ENCODE measurements at places on chromosomes 11 and 22. TPM values are rescaled to one million over a fixed set of nuclear protein-coding genes. Genes with fewer than 3 reads are reported as not detected.
A peak's percentile ranks its signal among the peaks of the same experiment; 100 is the strongest.

DNA sequence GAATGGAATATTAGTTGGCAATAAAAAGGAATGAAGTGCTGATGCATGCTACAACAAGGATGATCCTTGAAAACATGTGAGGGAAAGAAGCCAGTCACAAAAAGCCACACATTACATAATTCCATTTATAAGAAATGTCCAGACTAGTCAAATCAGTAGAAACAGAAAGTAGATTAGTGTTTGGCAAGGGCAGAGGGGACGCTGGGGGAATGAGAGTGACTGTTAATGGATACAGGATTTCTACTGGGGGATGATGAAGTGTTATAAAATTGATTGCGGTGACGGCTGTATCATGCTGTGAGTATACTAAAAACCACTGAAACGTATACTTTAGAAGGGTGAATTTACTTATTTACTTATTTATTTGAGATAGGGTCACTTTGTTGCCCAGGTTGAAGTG lies 57.9 kb downstream of the C11orf58 start:
- no peak for DNase-seq

- no peak for DNase-seq
Measured at GRCh38 chr11:62393061-62393611, 25.7 kb upstream of the SCGB1A1 start.

- DNase-seq, result no peak
Measured at GRCh38 chr11:68870470-68870869, 28.8 kb upstream of the CPT1A start.

DNA sequence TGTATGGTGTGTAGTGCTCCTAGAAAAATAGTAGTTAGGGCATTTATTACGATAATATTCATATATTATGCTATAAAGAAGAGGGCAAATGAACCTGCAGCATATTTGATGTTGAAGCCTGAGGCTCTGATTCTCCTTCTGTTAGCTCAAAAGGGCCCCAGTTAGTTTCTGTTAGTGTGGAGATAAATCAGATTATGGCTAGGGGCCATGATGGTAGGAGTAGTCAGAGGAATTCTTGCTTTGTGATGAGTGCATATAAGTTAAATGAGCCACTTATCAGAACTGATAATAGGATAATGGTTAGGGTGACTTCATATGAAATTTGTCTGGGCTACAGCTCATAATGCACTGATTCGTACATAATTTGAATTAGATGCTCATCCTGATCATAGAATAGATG lies 298.4 kb downstream of the DYNC2H1 start:
- no peak for DNase-seq

TTC28 gene
- 14.8 TPM for total RNA-seq

CTSF gene
- 5.1 TPM for total RNA-seq

DNA sequence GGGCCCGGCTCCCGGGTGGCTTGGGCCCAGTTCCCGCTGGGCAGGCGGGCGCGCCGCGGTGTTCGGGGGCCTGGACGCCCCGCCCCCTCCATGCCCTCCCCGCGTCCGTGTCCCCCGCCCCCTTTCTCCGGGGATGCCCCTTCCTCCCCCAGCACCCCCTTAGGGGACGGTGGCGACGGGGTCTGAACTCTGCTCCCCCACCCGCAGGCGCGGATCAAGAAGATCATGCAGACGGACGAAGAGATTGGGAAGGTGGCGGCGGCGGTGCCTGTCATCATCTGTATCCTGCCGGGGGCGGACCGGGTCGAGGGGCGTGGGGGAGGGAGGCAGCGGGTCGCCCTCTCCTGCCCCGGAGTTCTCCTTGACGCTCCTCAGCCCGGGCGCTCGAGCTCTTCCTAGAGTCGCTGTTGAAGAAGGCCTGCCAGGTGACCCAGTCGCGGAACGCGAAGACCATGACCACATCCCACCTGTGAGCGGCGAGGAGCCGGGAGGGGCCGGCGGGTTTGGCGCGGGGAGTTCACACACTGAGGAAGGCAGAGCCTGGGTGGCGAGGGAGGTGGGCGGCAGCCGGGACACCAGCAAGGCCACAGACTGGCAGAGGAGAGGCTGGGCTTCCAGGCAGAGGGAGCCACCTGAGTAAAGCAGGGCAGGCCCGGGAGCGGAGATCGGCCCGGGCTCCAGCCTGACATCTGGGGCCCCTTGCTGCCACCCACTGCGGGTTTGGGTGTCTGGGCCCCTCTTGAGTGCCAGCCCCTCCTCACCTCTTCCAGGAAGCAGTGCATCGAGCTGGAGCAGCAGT lies 546 bp downstream of the DRAP1 start:
- peak; percentile 91 for DNase-seq

- no peak for DNase-seq
Measured at GRCh38 chr22:42972649-42973535, 42.1 kb downstream of the PACSIN2 start.

- no peak for DNase-seq
Measured at GRCh38 chr11:19876750-19877149, 164.1 kb downstream of the NAV2 start.

DNA sequence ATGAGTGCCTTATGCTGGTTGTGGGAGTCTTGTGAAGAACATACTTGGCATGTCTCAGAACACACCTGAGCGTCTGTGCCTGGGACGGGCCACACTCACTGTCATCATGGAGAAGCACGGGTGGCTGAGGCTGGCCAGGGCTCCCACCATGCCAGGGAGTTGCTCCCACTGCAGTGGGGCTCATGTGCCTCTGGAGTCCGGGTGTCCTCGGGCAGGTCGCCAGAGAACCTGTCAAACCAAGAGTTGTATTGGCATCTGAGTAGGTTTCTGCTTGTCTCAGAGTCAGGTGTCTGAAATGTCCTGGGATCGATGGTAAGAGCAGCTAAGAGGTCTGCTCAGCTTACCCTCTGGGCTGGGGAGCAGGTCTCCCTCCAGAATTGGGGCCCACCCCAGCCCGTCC lies 92.1 kb downstream of the BCR start:
- no peak for DNase-seq

RFPL3 gene
- total RNA-seq, result not detected

DNA sequence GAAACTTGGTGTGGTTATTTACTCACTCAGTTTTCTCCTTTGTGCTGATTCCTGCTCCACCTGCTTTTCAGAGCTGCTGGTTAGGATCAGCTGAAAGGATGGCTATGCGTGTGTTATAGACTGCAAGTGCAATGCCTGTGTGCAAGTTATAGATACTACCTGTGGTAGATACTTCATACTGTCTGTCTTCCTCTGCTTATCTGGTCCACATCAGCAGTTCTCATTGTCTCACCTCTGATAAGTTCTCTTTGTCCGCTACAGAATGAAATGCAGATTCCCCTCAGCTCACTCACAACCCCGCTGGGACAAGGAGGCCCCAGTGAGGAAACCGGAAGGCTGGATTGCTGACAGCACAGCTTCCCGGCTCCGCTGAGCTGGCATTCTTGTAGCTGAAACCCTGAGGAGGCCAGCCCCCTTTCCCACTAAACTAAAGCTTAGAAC lies 37.5 kb upstream of the LYVE1 start:
- peak; percentile 73 for DNase-seq

DNA sequence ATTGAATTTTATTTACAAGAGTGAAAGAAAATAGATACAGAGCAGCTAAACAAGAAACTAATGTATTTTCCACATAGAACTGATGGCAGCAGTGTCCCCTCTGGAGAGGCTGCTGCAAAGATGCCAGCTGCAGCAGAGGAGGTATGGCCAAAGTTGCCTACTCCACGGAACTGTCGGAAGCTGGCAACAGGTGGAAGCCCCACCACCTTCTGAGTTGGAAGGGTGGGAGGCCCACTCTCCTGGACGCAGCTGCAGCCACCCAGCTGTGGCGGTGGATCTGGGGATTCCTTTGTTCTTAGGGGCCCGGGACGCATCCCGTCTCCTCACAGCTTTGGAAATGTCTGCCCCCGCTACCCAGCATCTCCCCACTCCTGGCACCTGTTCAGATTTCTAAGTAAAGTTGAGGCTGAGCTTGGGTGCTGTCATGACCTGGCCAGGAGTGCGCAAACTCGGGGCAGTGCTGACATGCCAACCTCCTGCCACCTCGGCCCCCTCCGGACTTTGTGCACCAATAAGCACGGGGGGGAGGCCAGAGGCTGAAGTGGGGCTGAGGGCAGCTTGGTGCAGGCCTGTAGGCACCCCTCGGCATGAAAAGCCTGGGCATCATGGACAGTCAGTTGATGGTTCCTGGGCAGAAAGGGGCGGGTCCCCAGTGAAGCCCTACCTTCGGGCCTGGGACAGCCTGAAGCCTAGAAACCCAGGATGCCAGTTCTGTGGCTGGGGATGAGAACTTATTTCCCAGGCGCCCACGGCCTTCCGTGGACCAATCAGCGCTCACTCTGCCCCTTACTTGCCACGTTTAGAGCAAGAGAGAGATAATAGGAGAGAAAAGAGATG lies 1071.4 kb downstream of the JRKL start:
- DNase-seq, result no peak

SMIM35 gene
- not detected for total RNA-seq

DNA sequence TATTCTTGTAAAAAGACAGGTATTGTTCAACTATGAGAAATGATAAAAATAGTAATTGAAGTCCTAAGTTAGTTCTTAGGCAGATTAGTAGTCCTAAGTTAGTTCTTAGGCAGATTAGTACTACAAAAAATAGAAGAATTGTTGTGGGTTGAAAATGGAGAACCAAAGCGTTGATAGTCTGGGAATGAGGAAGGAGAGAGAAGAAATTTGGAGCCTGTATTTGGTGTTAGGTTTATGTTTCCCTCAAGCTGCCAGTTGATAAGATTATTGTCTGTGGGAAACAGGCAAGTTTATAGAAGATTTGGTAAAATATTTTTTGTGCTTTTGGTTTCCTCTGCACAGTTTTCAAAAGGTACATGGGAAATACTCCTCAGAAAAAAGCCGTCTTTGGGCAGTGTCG lies 3.6 kb downstream of the BCO2 start:
- DNase-seq, result no peak

TRIM6 gene
- 27.4 TPM for total RNA-seq

DNA sequence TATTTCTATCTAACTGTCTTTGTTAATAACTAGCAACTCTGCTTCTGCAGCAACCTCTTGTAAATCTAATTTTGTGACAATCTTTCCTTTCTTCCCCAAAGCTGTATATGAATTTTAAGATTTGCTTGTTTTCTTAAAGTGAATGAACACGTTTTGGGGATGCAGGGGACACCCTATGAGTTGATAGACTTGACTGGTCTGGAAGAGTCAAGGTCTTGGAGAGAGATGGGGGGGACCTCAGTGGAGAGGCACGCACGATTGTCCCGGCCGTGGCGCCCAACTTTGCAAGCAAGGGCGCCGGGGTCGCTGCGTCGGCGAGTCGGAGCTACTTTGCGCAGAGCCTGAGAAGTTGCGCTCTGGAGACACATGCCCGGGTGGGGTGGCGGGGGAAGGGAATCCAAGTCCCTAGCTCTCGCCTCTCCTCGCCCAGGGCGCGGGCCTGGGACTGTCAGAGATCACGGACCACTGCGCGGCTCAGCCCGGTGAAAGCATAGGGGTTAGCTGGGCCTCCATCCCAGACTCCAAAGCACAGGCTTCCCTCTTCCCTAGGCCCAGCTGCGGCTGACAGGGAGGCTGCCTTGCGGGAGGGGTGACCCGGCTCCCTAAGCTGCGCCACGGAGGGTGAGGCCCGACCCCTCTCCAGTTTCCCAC lies 854 bp downstream of the ABCC8 start:
- peak; percentile 80 for DNase-seq

- DNase-seq, result no peak
Measured at GRCh38 chr22:32490279-32490678, 15.7 kb downstream of the FBXO7 start.

DNA sequence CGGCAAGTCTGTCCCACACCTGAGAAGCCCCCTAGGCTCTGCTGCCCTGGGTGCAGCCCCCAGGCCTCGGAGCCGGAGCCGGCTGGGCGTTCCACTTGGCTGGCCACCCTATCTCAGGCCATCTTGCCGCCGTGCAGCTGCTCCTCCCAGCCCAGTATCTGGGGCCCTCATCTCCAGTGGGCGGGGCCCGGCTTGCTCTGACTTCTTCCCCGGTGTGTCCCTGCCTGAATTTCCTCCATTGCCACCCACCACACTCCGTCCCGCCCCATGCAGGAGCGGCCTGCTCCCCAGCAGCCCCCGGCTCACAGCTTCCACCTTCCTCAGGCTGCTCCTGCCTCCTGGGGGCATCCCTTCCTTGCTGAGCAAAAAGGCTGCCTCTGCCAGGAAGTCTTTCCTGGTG lies 46.6 kb downstream of the WNT7B start:
- DNase-seq, result no peak

TTC9C gene
- 63.1 TPM for total RNA-seq

DNA sequence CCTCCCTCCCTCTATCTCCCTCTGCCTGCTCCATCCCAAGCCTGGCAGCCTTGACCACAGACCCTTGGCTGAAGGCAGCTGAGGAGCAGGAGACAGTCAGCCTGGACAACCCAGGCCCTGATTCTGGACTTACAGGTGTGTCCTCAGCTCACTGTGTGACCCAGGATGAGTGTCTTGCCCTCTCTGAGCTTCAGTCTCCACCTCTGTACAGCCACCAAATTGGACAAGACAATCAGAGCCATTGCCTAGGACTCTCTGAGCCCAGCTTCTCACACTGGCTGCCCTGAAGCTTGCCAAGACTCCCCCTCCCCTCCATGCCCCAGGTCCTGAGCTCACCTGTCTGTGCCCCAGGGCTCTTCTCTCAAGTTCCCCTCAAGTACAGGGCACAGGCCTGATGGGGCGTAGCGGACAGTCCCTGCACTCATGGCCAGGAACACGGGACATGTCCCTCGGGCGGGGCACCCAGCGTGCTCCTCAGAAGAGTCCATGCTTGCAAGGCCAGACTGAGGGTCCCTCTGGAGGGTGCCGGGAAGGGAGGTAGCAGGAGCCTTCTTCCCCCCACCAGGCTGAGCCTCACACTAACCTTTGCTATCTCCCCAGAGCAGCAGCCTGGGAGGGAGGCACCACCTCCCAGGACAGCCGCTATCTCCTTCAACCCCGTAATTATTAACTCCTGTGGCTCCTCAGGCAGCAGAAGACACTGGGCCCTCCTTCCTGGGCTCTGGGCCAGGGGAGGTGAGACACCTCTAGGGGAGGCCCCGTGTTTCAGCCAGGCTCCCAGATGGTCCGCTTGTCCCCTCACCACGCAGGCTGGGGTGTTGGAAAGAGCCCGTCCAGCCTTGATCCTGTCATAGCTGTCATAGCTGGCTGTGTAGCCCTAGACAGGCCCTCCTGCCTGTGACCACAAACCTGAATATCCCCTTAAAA lies 2.6 kb upstream of the RAB3IL1 start:
- DNase-seq, result peak; percentile 31

GRCh38 chr11:70265341-70265740 lies 5.1 kb upstream of the PPFIA1 start:
- peak; percentile 28 for DNase-seq

DNA sequence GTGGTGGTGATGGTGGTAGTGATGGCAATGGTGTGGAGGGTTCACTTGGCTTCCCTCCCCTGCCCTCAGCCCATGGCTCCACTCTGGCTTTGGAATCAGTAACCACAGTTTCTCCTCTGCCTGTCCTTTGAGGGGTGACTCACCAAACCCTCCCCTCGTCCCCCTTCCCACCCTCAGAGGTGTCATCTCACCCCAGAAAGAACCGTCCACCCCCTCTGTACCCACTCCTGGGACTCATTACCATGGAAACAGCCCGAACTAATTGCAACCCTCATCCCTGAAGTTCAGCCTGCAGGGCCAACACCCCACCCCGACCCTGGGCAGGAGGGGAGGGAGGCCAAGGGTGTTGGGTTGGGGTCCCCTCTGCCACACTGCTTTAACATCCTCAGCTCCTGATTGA lies 26.6 kb downstream of the PHLDB1 start:
- DNase-seq, result no peak

GAL gene
- total RNA-seq, result 226 TPM

- DNase-seq, result peak; percentile 41
Measured at GRCh38 chr11:60748225-60748624, 8.4 kb upstream of the MS4A15 start.

- DNase-seq, result peak; percentile 58
Measured at GRCh38 chr11:2368851-2369180, 8.3 kb upstream of the CD81 start.

Data from H7 (cell line).